Umbilical cord (tissue), 2 donors: ENCODE measurements at places on chromosomes 11 and 22.

- no peak for DNase-seq
Observed at GRCh38 chr11:11985016-11985715, 23.3 kb downstream of the DKK3 start.

GRCh38 chr11:108997826-108998225 is 333.0 kb downstream of the DDX10 start:
- no peak for DNase-seq

DNA sequence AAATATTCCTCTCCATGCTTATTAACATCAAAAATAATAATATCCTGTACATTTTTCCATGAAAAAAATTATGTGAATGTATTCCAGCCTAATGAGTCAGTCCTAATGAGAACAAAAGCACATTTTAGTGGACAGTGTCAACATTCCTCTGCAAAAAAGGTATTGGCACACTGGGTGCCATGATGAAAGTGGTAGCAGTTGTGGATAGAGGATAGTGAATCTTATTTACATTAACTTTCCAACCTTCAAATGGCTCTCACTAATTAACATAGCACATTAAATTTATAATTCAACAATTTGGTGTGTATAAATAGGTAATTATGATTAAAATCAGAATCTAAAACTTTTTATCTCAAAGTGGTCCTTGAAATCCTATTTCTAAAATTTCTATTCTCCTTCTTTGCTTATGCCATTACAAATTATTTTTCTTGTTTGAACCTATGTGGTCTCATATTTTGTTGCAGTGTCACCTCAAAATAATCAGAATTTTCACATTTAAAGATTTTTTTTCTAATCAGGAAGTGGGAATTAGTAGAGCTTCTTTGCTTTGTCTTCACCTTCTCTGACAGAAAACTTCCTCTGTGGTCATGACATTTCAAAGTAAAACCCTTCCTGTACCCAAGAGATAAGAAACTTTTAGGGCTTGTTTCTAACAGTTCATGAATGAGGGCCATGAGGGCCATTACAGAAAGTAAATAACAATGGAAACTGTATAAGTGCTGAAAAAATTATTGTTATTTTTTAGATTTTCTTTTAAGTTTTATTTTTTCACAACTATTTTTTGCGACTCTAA is 18.7 kb downstream of the SOX6 start:
- DNase-seq, result no peak

DNA sequence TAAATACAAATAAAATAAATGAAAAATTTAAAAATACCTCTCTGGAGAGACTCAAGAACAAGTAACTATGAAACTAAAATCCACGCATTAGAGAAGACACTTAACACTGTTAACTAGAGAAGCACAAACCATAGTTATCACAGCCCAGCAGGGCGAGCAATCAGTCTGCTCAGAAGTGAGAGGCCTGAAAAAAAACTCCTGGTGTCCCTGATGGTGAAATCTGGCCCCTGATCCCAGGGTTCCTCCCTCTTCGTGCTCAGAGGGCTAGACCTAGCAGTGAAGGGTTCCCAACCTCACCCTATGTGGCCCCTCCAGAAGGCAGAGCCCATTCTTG is 49.7 kb upstream of the VPREB1 start:
- no peak for DNase-seq

- DNase-seq, result no peak
Observed at GRCh38 chr11:27514558-27514957, 8.0 kb upstream of the LIN7C start.

DNA sequence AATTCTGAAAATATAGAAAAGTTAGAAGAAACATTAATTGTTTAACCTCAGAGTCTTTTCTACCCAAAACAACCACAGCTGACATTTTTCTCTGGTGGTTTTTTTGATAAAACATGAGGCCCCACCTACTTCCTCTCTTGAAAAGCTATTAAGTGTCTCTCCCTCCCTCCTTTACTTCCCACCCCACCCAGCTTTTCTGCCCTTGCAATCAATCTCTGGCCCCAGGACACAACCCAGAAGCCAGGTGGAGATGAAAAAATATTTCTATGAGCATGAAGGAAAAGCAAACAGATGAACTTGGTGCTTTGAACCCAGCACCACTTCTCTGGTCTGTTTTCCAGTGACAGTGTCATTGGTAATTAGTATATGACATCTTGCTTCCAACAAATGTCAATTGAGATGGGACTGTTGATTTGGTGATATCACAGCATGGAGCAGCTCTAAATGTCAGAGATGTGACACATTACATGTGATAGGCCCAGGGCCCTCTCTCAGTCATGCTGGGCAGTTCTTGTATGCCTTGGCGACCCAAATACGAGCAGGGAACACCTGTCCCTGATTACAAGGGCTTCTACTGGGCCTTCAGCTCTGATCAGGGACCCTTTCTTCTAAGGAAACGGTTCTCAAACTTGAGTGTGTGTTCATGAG is 23.9 kb upstream of the TMPRSS13 start:
- DNase-seq, result no peak

GRCh38 chr11:8097062-8097461 is 16.1 kb downstream of the TUB start:
- DNase-seq, result no peak

DNA sequence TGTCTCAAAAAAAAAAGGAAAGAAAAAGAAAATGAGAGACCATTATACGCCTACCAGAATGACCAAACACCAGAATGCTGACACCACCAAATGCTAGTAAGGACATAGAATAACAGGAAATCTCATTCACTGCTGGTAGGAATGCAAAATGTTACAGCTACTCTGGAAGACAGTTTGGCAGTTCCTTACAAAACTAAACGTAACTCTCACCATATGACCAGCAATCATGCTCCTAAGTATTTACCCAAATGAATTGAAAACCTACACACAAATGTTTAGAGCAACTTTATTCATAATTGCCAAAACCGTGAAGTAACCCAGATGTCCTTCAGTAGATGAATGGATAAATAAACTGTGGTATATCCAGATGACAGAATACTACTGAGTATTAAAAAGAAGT is 7.2 kb downstream of the CHKA start:
- peak; percentile 54 for DNase-seq
